ENCODE measurements at places on chromosomes 4 and X.

DNA sequence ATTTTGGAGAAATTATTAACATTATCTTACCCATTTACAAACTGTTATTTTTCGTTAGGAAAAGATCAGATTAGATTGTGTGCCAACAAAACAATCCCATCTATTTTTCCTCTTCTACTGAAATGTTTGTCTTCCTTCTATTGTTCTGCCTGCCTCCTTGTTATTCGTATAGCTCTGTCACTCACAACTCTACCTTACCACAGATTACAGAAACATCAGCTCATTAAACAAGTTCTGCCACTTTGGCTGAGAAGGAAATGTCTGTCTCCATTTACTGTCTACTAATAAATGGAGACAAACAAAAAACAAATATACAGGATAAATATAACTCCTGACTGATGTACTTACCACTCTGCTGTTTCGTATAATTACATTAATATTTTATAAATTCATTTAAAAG lies 211.4 kb downstream of the ENOX2 start:
- DNase-seq = no peak

DNA sequence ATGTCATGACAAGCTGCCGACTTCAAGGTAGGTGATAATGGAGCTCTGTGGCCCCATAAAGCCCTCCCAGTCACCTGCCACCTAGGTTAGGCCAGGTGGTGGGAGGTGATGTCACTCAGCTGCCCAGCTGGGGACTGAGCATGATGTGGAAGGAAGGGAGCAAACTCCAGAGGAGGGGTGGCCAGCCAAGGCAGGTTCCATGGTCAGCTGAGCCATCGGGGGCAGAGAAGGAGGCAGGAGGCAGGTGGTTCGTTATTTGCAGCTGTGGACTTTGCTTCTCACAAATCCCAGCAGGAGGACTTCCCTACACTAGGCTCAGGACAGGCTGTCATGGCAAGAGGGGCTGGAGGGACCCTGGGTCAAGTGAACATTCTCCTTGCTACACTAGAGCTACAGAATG lies 2.1 kb downstream of the CCDC120 start:
- no peak for DNase-seq

GRCh38 chr4:188911199-188911598 lies 772.0 kb downstream of the TRIML1 start:
- DNase-seq = no peak

DNA sequence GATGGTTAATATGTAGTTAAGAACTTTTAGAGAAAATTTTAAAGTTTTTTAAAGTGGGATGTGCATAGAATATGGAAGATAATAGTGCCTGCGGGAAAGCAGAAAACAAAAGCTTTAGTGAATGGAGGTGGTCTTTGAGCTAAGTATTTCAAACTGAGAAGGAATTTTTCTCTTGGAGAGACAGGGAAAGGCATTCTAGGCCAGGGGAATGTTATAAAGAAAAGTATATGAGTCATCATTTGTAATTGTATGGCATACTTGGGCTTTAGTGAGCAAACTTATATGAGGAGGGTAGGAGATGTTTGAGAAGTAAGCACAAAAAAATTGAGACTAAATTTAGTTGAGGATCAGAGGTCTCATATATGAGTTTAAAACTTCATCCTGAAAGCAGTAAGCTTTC lies 467.0 kb downstream of the PPARGC1A start:
- DNase-seq = no peak

- no peak for DNase-seq
Observed at GRCh38 chr4:15575966-15576365, 79.2 kb downstream of the FBXL5 start.

DNA sequence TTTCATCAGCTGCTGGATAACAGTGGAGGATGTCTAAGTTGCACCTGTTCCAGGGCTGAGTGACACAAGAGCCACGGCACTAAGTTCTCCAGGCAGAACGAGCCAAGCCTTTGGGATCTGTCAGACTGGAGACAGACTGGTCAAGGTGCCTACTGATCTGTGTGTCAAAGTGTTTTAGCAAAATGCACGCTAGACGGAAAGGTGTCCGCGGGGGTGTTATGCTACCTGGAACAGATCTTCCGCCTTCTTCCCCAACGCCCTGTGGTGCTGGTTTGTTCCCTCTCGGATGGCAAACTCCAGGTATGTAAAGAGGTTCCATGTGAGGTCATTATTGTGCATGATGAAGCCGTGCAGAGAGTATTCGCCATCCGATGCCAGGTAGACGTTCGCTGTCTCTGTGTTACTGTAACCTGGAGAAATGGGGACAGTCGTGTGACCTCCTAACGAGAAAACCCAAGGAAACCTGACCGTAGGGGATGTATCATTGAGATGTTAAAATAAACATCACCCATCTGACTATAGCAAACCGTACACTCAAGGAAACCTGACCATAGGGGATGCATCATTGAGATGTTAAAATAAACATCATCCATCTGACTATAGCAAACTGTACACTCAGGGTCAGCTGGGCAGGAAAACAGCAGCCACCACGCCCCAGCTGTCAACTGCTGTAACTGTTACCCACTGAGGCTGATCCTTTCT lies 29.7 kb upstream of the SLC25A6 start:
- DNase-seq = peak; percentile 2

- DNase-seq = no peak
Observed at GRCh38 chr4:163693776-163694175, 199.3 kb downstream of the TMA16 start.

- DNase-seq = no peak
Observed at GRCh38 chr4:68536375-68536774, 39.7 kb downstream of the UGT2B17 start.

- no peak for DNase-seq
Observed at GRCh38 chr4:32440391-32440790, 1720.2 kb downstream of the PCDH7 start.

DNA sequence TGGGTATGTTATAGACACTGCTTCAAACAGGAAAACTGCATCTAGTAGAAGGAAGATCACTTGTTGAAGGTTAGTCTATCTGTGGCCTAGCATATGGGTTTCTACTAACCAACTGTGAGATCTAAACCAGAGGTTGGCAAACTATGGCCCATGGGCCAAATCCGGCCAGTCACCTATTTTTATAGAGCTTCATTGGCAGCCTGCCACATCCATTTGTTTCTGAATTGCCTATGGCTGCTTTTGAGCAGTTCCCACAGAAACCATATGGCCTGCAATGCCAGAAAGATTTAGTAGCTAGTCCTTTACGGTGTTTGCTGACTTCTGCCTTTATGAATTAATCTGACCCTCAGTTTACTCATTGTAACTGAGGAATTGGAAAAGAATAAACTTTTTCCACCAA lies 71.1 kb downstream of the MID1 start:
- DNase-seq = no peak

GRCh38 chrX:129642641-129643040 lies 12.1 kb downstream of the APLN start:
- no peak for DNase-seq

DNA sequence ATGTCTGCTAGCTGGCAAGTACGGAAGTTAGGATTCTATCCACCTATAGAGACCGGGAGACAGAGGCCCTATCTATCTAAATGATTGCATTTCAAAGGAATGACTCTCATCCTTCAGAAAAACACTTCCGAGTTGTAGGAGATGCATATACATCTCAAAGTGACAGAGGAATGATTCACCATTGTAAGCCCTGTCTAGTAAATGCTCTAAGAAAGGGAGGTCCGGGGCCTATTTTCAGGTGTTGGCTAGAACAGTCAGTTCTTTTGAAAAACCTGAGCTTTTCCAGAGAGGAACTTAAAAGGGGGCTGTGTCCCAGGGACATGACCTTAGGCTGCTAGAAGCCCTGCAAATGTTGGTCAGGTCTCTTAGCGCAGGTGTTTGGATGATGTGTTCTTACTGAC lies 262.9 kb upstream of the IL1RAPL1 start:
- no peak for DNase-seq

DNA sequence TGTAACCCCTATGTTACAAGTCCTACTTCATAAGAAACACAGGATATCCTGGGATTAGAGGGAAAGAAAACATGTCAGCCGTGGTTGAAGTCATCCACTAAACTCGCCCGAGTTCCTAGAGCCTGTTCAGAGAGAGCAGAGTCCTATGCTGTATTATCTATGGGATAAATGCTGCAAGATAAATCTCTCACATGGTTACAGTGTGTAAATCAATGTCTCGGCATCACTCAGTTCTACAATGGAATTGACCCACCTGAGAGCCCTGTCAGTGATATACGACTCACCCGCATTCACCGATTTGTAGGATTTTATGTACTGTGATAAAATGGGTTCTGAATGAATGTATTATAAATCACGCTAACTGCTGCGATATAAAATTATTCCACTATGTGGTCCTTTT lies 127.8 kb upstream of the ANXA3 start:
- no peak for DNase-seq

DNA sequence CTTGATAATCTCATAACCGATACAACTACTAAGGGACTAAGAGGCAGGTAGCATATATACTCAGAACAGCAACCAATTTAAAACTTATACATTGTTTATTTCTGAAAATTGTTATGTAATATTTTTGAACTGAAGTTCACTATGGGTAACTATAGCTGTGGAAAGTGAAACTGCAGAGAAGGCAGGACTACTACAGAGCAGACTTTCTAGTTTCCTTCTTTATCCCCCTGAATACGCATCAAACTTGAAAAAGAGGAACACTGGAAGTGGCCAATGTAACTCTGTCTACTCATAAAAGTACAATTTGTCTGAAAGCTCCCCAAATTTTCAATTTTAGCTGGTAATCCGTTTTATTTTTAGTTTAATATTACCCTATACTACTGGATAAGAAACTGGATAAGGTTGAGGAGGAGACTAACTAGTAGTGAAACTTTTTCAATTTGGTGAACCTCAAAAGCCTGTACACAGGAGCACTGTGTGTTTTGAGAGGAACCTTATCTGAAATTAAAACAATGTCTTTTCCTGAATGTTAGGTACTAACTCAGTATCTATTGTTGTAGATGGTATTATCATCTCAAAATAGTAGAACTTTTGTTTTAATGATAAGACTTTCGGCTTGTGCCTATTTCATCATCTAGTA lies 225.8 kb downstream of the GABRG1 start:
- no peak for DNase-seq

GRCh38 chr4:36053930-36054329 lies 190.4 kb downstream of the ARAP2 start:
- DNase-seq = no peak

GRCh38 chr4:174520660-174521059 lies 1.6 kb downstream of the HPGD start:
- DNase-seq = no peak

DNA sequence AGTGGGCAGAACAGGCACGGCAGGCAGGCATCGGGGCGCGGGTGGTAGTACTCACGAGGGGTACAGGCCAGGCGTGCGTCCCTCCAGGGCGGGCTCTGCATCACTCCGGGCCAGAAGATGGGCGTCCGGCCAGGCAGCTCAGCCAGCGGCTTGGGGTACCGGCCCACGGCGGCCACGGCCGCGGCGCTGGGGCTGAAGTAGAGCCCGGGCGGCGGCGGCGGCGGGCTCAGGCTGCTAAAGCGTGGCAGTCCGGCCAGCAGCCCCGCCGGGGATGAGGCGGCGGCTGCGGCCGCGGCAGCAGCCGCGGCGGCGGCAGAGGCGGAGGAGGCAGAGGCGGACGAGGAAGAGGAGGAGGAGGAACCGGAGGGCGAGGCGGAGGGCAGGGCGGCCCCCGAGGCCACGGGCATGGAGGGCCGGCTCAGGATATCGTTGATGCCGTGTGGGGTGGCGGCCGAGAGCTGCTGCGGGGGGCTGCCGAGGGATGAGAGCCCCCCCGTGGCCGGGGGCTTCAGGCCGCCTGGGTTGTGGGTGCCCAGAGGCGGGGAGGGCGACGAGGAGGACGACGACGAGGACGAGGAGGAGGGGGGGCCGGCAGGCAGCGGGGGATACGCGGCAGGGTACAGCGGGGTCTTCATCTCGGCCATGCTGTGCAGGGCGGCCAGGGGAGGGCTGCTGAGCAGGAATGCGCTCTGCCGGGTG lies 1.4 kb downstream of the NKX6-1 start:
- DNase-seq = no peak

- DNase-seq = peak; percentile 53
Observed at GRCh38 chr4:87219632-87220093, 755 bp downstream of the KLHL8 start.

- no peak for DNase-seq
Observed at GRCh38 chr4:174365018-174365587, 81.4 kb downstream of the CEP44 start.

DNA sequence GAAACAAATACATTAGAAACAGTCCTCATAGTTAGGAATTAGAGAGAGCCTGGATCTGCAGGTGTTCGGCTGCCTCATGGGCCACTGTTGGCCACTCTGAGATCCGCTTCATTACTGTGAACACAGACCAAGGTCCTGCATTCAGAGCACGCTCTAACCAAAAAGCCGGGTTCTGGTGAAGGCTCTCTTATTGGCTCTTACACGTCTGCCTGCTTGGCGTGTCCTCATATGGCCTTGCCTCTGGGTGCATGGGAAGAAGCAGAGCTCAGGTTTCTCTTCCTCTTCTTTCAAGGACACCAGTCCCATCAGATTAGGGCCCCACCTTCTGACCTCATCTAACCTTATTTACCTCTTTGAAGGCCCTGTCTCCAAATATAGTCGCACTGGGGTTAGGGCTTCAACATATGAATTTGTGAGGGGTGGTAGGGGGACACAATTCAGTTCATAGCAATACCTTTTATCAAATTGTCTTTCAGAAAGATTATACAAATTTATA lies 37.1 kb upstream of the ELF2 start:
- DNase-seq = no peak

GRCh38 chrX:28880136-28880535 lies 292.9 kb downstream of the IL1RAPL1 start:
- DNase-seq = no peak

- no peak for DNase-seq
Observed at GRCh38 chrX:115448146-115448545, 112.8 kb upstream of the PLS3 start.

DNA sequence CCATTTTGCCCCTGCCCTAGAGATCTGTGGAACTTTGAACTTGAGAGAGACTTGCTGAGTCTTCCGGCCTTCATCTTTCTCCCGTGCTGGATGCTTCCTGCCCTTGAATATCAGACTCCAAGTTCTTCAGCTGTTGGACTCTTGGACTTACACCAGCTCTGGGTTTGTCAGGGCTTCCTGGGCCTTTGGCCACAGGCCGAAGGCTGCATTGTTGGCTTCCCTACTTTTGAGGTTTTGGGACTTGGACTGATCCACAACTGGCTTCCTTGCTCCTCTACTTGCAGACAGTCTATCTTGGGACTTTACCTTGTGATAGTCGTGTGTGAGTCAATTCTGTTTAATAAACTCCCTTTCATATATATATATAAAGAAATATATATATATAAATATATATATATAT lies 1071.0 kb downstream of the ADGRL3 start:
- DNase-seq = no peak

DNA sequence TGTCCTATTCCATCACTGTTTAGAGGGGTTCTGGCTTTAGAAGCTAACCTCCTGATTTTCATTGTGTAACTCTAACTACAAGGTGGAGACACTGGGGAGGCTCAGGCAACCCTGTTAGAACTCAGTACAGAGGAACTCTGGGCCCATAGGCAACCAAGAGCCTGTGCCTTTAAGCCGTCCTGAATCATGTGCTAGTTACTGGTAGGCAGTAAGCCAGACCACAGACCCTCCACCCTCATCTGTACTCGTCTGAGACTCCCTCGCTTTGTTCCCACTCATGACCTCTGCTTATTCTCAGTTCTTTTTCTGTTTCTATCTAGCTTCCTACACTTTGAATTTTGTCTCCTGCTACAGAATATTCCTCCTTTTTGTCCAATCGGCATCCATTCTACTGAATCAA lies 31.4 kb downstream of the TBC1D1 start:
- DNase-seq = no peak

- DNase-seq = peak; percentile 36
Observed at GRCh38 chr4:184745831-184746795, 12.2 kb upstream of the CENPU start.

Data from dorsolateral prefrontal cortex (tissue), 122 donors.